Large intestine (tissue), 12 donors: ENCODE measurements at places on chromosomes 5 and 9. TPM values are rescaled to one million over a fixed set of nuclear protein-coding genes. Genes with fewer than 3 reads are reported as not detected.
A peak's percentile ranks its signal among the peaks of the same experiment; 100 is the strongest.

DNA sequence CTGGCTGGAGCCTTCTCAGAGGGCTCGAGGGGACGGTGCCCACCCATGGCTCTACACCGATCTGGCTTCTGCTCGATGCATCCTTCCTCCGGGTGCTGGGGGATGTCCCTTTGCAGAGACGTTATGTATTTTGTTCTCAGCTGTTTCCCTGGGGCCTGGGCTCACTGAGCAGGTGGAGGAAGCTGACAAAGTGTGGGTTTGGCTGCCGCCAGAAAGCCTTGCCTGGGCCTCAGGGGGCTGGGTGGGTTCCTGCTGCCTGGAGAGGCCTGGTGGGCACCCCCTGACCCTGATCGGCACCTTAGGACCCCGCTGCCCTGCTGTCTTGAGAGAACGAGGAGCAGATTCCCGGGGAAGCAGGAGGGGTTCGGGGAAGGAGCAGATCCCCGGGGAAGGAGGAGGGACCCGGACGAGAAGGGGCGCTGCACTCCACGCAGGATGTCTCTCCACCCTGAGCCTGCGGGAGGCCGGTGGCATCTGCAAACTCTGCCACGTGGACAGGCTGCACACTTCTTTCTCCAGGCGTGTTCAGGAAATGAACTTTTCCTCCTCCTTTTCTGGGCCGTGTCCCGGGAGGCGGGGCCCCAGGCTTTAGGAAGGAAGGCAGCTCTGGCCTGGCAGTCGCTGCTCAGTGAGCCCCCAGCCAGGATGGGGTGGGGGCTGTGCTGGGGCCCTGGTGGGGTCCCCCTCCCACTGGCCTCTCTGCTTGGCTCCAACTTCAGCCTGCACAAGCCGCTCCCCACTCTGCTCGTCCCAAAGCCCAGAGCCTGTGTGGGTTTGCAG, 148.9 kb downstream of the RXRA start:
- DNase-seq = peak; percentile 48

DNA sequence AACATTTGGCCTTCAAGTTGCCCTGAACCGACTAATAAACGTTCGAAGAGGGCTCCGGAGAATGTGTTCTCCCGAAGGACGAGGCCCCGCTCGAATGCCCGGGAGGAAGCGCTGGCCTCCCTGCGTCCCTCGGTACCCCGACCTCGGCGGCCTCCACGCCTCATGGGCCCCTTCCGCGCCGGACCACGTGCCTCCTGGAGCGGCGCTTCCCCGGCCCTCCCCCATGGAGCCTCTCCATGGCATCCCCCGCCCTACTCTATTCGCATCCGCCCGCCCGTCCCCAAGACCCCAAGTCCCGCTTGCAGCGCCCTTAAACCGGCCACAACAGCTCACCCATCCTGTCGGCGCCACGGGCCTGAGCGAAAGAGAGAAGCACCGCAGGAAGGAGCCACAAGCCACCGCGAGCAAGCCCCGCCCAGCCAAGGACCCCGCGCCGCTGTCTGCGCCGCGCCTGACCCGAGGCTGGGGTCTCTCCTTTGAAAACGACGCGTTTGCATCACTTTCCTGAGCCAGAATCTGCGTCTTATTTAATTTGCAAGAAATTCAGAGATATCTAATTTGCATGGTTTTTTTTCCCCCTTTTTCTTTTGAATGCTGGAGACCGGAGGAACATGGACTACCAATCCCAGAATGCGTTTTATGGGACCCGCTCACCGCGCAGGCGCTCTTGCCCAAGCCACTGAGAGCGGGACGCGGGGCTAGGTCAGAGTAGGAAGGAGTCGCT, at the start of gene RPS23:
Gene RPS23 (minus strand): TSS at position 368 of the 724 bp plus-strand sequence. CDS start 31 bp downstream, at position 337.
- peak; percentile 95 for DNase-seq

The CCDC69 gene
- 45.3 TPM for polyA plus RNA-seq

DNA sequence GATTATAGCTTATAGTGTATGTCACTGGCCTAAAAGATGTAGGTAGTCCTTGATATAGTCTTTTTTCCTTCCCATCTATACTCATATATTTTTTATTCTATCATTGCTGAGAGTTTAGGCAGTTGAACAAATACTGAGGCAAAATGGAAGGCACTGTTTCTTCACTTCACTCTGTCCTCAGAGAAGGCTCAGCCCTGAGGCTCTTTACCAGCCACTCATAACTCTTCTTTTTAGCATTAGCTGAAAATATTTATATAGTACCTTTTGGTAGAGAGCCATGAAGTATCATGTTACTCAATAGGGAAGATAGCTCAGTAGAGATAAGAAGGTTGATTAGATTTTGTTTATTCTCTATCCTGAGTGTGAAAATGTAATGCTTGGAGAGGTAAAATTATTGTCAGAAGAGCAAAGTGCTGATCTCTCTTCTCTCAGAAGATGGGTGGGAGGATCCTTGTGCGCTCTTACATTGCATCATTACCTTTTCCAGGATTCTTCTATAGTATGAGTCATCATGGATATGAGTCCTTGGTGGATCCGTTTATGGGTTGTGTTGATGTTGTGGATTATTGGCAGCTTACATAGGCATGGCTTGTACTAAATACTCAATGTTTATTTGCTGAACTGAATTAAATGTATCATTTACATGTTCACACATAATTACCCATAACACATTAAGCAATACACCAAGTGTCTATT, 88.1 kb downstream of the ANXA1 start:
- DNase-seq = no peak

The LTC4S gene
- 2.9 TPM for polyA plus RNA-seq

The SMAD5 gene
- polyA plus RNA-seq = 42.1 TPM

DNA sequence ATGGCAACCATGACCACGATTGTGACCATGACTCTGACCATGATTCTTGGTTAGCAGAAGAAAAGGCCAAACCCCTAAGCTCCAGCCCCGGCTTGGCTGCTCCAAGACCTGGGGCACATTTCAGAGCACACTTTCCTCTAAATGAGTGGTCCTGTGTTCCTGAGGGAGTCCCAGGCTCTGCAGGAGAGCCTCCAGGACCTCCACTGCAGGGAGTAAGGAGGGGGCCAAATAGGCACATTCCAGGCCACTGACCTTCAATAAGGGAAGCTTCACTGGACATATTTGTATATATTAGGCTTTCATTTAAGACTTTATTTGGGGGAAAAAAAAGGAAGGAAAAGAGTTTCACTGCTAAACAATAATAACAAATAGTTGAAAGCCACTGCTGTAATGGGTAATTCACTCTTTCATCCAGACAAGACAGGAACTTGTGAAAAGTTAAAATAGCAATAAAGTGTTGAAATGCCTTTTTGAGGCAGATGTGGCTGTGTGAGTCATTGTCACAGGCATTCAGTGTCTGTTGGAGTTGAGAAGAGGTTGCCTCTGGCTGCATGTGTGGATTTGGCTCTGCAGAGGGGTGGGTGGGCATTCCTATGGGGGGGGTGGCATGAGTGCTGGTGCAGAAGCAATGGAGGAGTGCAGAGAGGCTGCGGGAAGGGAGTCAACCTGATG, 63.9 kb upstream of the TGFBR1 start:
- DNase-seq = no peak

- DNase-seq = no peak
Observed at GRCh38 chr9:84839541-84839940, 170.0 kb downstream of the NTRK2 start.

GRCh38 chr5:95730730-95731570, at the start of gene RHOBTB3:
Gene RHOBTB3, plus strand, starts transcription at chr5:95731336. Its CDS starts 347 bp downstream, at chr5:95731683.
- peak; percentile 93 for DNase-seq

DNA sequence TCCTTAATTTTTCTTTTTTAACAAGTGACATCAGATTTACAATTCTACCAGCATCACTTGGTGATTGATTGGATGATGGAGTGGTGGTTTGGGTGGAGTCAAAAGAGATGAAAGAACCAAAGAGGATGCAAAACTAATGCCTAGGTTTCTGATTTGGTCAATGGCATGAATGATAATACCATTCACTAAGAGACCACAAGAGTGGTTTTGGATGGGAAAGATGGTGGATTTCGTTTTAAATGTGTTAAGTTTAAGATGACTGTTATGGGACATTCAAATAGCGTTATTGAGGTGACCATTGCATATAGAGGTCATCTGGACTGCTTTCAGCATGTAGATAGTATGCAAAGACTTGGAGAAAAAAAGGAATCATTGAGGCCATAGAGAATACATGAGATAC, 3.6 kb downstream of the SMC5 start:
- DNase-seq = no peak

DNA sequence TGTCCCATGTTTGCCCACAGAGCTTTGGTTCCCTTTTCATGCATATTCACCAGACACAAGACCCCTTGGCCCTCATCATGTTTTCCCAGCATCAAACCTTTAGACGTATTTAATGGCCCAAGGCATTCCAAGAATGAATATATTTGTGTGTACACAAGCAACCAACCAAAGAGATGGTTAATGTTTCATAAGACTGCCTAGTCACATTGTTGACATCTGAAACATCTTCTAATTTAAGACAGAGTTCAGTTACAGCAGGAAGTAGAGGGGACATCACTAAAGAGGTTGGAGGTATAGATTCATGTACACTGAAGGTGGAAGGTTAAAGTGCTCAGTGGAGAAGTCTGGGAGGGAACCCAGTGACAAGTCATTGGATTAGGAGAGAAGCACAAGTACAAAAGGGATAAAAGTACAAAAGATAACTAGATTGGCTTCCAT, 49.1 kb downstream of the SUSD1 start:
- no peak for DNase-seq

DNA sequence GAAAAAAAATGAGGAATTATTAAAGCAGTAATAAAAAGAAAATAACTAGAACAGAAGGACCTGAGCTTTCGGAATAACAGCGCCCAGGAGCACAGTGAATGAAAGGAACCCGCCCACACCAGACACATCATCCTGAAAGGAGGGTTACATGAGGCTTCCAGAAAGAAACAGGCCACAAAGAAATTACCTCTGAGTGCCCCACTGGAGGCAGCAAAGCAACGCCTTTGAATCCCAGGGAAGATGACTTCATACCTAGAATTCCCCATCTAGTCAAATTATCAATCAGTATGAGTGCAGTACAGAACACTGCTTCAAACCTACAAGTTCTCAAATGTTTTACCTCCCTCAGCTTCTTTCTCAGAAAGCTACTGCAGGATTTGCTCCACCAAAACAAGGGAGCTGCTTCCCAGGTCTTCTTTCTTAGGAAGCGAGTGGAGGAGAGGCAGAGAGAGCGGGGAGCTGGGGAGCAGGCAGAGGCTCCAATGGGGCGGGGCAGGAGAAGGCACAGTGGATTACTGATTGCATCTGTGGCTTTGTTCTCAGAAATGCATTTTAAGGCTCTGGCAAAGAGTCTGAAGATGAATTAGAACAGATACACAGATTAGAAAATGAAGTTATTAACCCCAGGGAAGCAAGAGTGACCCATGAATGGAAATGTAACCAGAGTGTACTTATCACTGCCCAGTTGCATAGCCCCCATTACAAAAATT, 87.1 kb downstream of the SEMA4D start:
- DNase-seq = no peak

The GRM6 gene
- polyA plus RNA-seq = 0.70 TPM

- DNase-seq = no peak
Observed at GRCh38 chr5:51181208-51181894, 201.9 kb upstream of the ISL1 start.

GRCh38 chr5:57989378-57989777, 470.5 kb downstream of the PLK2 start:
- DNase-seq = no peak

The DNAH5 gene
- 0.34 TPM for polyA plus RNA-seq

DNA sequence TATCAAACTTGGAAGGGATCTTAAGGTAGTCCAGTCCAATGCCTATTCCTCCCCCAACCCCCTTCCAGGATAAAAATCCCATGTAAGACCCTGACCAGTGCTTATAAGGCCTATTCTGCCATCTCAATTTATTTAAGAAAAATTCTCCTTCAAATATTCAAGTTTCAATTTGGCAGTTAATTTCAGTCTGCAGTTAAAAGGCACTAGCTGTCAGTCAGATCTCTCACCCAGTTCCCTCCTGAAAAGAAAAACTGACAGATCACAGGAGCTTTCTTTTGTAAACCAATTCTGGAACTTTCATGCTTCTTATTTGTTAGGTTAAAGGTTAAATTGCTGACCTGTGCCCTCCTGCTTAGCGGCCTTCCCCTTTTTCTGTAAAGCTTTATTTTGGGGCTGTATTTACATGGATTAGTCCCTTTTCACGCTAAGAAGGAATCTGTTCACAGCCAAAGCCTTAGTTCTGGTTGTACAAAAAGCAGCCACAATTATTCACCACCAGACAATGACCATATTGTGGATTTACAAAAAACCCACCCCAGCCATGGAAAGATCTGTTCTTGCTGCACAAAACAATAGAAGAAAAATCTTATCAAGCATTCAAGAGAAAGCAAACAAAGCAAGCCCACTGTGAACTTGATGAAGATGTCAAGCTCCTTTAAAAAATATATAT, 68.7 kb downstream of the DENND1A start:
- no peak for DNase-seq

GRCh38 chr5:139446956-139447779, 7.8 kb upstream of the DNAJC18 start:
- DNase-seq = no peak

- no peak for DNase-seq
Observed at GRCh38 chr9:5518171-5518936, 8.0 kb downstream of the PDCD1LG2 start.

- DNase-seq = peak; percentile 37
Observed at GRCh38 chr9:1938675-1939170, 76.4 kb upstream of the SMARCA2 start.

DNA sequence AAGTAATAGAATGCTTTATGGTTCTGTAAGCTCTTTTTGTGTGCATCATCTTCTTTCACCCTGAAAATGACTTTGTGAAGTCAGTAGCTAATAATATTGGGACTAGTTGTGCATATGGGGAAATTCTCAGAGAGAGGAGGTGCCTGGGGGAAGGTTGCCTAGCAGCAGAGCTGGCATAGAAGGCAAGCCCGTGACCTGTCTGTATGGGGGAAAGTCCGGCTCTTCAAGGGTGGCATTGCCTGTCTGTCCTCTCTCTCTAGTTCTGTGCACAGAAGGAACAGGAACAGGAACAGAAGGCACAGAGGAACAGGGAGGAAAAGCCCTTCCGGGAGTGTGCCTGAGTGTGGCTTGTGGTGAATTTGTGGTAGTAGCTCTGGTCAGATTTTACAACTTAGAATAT, 33.1 kb downstream of the SH3GL2 start:
- DNase-seq = no peak

The ANKRD34B gene
- polyA plus RNA-seq = not detected

GRCh38 chr5:177133096-177133852, at the start of gene NSD1:
Gene NSD1, plus strand, starts transcription at chr5:177133773. Its CDS starts 1,331 bp downstream, at chr5:177135104.
- DNase-seq = peak; percentile 98

GRCh38 chr5:100406640-100407039, 128.5 kb upstream of the FAM174A start:
- DNase-seq = no peak

GRCh38 chr9:110808599-110808980, 140.0 kb downstream of the MUSK start:
- DNase-seq = no peak

- DNase-seq = no peak
Observed at GRCh38 chr5:52564587-52564986, 223.1 kb upstream of the ITGA1 start.
